ENCODE measurements at places on chromosomes 11 and 22.

- no peak for DNase-seq
These were observed 107.3 kb upstream of the LUZP2 start for GRCh38 chr11:24389575-24389974.

DNA sequence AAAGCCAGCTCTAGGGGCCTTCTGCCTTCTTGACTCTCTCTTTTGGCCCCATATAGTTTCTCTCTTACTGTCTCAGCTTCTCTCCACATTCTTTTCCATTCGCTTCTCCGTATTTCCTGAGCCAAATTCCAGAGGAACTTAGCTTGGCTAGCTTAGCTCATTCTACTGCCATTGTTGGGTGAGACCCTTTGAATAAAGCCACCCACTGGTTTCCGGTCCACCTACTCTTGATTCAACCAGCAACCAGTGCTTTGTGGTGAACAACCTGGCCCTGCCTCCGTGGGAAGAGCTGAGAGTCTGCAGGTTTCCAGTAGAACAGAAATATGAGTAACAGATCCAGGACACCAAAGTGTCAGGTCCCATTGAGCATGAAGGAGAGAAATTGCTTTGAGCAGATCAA, 81.3 kb upstream of the ARHGAP20 start:
- no peak for DNase-seq

DNA sequence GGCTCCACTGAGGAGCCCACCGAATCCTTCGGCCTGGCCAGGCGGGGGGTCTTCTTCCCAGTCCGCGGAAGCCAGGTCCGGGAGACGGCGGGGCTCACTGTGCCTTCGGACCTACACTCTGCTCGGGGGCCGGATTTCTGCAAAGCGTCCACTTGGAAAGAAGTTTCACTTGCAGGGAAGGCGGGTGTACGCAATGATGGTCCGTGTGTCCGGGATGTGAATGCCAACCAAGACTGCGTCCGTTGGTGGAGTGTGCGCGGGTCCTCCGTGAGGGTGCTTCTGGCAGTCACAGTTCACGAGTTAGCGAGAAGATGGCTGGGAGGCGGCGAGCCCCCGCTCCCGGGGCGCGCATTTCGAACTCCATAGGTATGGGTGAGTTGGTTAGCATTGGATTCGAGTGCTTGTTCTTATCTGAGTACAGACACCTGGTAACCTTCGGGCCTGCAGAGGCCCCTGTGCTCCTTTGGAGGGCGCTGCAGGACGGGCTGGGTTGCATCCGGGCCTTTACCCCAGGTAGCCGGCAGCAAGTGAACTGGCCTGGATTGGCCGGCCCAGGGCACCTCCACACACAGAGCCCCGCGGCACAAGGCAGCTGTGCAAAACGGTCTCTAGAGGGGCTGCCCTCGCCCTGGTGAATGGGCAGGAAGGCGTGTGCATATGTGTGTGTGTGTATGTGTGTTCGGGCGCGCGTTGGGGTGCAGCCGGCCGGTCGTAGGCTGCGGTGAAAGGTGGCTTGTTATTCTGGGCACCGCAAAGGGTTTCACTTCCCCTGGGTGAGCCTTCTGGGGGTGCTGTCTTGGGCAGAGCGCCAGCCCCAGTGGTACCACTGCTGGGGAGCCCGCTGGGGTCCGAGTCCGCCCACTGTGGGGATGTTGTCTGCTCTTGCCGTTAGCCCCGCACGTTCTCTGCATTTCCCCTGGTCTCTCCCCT, 13.3 kb upstream of the CYP2R1 start:
- DNase-seq, result peak; percentile 56

GRCh38 chr11:10866893-10867331, 9.1 kb upstream of the ZBED5 start:
- no peak for DNase-seq

DNA sequence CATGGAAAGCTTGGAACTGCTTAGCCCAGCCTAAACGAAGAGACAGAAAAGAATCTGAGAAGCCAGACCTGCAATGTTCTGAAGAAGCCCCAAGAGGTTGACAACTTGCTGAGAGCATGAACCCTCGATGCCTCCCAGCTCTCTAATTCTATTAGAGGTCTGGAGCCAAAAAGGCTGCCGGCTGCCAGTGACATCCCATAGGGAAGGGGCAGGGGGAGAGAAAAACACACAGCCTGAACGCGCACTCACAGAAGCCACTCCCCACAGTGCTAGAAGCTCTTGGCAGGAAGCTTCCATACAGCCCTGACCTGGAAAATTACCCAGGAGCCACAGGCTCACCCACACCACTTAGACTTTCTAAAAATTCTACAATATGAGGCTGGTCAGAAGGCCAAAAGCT, 18.3 kb downstream of the POLDIP3 start:
- no peak for DNase-seq

DNA sequence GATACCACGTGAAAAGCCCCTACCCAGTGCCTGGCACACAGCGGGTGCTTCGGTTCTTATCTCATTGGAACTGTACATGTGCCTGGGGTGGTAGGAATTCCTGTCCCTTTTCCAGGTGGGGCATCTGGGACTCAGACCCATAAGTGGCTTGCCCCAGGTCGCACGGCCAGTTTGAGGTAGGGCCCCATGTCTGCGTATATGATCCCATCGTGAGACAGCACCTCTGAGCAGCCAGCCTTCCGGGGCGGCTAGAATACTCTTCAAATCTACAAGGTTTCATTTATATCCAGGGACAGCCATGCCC, 33.5 kb upstream of the SMIM38 start:
- no peak for DNase-seq

GRCh38 chr11:62880231-62880802, 379 bp upstream of the SLC3A2 start:
- DNase-seq, result peak; percentile 13

- DNase-seq, result peak; percentile 30
These were observed 20.5 kb downstream of the EPS8L2 start for GRCh38 chr11:726278-727220.

GRCh38 chr11:119580081-119580480, 148.9 kb downstream of the NECTIN1 start:
- no peak for DNase-seq

DNA sequence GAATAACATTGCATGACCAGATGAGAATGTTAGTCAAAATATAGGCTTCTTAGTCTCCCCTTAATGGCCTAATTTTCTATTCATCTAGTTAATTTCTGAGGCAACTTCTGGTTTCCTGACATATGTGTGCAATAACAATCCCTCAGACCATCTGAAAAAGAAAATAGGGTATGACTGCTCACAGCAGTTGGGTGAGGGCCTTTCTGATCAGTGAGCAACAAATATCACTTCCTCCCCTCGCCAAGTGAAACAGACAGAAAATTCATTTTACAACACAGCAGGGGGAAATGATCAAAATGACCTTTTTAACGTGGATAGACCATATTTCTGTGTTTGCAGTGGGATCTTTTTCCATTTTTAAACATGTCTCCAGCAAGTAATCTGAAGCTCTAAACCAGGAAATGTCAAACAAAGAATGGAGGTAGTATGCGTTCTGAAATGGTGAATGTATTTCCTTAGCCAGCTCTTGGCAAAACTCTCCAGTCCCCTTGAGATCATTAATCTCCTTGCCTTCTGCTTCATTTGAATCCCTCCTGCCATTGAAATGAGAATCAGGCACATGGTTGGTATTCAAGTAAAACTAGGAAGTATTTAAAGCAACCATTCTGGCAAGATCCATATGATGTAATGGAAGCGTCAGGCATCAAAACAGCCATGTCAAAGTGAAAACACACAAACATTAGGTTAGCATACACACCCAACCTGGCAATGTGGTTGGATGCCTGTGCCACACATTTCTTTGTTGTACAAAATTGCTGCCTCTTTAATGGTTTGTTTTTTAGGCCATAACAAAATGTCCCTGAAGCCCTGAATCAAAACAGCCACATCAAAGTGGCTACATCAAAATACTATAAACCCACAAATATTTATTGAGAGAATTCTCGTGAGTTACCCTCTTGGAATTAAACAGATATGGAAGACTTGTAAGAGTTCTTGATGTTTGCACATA, 100.1 kb downstream of the SLC1A2 start:
- no peak for DNase-seq

- no peak for DNase-seq
These were observed 609 bp downstream of the MAPK11 start for GRCh38 chr22:50269573-50269969.

DNA sequence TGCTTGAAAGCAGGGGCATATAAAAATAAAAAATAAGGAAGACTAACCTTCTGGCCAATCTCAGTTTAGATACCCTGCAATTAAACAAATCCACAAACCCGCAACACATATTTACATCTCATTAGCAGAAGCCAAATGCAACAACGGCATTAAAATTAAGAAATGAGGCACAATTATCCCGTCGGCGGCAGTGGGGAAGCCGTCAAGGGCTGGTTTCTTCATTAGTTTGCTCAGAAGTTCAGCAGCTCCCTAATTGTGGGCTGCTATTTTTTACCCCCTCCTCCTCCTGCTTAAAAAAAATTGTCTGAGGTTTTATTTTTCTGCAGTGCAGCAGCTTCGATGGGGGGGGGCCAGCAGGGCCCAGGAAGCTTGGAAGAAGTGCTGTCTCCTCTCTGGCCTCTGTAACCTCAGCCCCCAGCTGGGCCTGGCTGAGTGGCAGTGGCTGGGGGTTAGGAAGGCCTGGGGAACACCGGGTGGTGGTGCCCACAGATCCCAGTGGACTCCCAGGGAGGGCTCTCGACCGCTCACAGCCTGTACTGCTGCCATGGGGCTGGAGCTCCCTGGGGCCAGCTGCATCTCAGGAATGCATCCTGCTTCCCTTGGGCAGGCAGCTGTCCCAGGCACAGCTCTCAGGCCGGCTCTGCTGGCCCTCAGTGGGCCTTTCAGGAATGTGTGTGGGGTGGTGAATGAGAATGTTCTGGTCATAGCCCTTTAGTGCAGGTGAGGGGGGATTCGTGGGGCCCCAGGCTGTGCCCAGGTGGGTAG, 148.7 kb upstream of the B3GAT1 start:
- DNase-seq, result no peak

All from T-helper 2 cell (primary cell).